Stimulated activated CD4-positive, alpha-beta T cell treated with anti-CD3 and anti-CD28 coated beads, Interleukin-1b, Interleukin-23, amount 100 ng/mL, for 1 hour (primary cell): ENCODE measurements at places on chromosomes 4 and X.

GRCh38 chr4:126038502-126039144 is 723.9 kb downstream of the FAT4 start:
- no peak for DNase-seq

- no peak for DNase-seq
Measured at GRCh38 chr4:105148776-105149175, 2.1 kb downstream of the TET2 start.

DNA sequence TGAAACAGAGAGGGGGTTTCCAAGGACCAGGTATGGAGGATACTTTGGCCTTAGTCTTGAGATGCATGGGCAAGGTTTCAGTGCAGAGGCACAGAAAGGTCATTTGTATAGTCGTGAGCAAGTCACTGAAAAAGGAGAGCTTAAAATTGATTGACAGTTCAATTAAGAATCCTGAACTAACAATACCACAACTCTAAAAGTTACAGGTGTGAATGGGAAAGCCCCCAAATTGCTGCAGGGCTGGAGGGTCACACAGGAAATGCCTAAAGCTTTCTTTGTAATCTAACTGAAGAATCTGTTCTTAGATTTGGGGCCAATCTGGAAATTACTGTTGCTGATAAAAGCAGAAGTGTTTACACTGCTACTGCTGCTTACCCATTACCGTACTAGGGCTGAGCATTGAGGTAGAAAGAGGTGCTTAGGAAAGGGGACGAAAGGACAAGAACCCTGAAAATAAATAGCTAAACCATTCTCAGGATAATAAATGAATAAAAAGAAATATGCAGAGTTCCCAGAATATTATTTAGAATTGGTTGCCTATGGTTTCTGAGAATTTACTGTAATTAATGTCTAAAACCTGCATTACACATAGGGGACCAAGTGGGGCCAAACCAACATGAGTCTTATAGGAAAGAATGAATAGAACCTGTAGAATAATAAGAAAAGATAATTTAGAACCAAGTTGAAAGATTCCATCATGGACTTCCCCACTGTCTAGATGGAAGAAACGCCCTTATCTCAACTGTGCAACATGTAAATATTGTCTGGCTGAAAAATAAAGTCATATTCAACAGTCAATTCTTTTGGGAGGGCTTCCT is 91.9 kb upstream of the PPP1R2C start:
- DNase-seq = no peak

- peak; percentile 21 for DNase-seq
Measured at GRCh38 chr4:39698424-39699009, 581 bp downstream of the UBE2K start.

DNA sequence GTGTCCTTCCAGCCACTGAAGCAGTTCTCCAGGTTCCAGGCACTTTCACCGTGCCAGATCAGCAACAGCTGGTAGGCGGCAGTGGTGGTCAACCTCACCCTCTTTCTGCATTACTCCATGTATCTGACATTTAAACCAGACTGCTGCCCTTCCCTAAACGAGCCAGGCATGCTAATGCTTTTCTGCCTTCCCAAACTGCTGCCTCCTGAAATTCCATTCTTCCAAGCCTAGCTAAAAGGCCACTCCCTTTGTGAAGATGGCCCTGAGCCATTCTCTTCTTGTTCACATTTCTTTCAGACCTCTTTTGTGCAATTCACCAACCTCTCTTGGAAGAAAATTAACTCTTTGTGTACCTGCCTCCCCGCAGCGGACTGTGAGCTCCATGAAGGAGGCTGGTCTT is 73.7 kb downstream of the CHST7 start:
- no peak for DNase-seq

GRCh38 chrX:48003367-48003757 is 427 bp downstream of the ZNF182 start:
- no peak for DNase-seq

DNA sequence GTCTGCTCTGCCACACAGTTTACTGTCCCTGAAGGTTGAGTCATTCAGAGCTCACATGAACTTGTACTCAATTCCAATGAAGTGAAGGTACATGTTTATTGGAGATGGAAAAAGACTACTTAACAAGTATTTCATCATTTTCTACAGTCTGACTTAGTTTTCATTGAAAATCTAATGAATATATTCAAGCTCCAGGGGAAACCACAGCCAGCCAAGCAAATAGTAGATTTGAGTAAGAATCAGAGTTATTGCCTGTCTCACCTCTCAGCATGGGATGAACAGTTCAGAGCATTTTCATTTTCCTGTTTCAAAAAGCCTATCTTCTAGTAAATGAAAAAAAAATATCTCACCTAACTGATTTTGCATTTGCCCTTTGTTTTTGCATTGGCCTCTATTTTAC is 1249.4 kb upstream of the DIAPH2 start:
- no peak for DNase-seq

DNA sequence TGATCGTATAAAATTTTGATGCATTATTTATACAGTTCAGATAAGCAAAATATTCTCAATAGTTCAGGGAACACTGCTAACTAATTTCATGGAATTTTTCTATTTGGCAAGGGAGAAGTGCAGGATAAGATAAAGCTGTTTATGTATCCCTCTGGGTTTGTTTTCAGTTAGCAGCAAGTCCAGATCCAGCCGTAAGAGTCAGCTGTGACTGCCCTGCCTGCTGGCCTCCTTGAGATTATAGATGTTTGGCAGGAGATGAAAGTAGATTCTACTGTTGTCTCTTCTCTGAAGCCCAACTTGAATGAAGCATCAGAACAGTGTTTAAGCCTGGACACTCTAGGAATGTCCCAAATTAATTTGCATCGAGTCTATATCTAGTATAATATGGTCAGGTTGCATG is 29.5 kb downstream of the ANTXR2 start:
- no peak for DNase-seq

DNA sequence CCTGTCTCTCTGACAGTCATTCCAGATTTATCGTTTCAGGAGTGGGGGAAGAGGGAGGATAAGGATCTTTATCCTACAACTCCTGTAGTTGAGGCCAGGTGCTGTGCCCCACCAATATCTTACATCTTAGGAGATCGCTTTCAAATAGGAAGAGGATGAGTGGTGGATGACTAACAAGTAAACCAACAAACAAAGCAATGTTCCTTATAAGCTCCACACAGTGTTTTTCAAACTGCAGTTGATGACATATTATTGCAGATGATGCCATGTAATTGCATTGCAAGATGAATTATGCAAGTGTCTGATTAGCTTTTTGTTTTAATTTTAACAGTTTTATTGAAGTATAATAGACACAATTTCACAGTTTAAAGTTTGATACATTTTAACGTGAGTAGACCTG is 35.8 kb upstream of the TMEM164 start:
- DNase-seq = no peak

- no peak for DNase-seq
Measured at GRCh38 chrX:53294024-53294648, 12.8 kb upstream of the IQSEC2 start.

GRCh38 chr4:104272966-104273365 is 221.7 kb downstream of the CXXC4 start:
- DNase-seq = no peak
